ENCODE measurements at places on chromosomes 4 and X.
A peak's percentile ranks its signal among the peaks of the same experiment; 100 is the strongest.

- DNase-seq, result no peak
These were observed 14.0 kb downstream of the APLN start for GRCh38 chrX:129640737-129641136.

GRCh38 chrX:119251386-119251785, 15.3 kb downstream of the PGRMC1 start:
- DNase-seq, result no peak

- no peak for DNase-seq
These were observed 327.0 kb upstream of the DKK2 start for GRCh38 chr4:107363125-107363524.

GRCh38 chrX:1661048-1661921, 46.4 kb downstream of the ASMT start:
- peak; percentile 92 for DNase-seq

DNA sequence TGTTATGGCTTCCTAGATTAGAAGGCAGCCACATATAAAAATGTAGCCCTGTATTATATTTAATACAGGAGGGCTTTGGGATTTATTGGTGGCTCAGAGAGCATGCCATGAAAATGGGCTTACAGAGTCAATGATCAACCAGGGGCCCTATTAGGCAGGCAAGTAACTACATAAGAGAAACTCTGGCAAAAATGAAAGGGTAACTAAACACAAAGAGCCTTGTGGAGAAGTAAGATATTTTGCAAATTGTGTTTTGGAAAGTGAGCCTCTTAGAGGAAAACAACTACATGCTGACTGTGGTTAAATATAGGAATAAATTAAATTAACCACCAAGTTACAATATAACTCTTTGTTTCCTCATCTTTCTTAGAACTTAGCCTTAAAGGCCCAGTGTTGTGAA, 5.5 kb downstream of the SAT1 start:
- DNase-seq, result no peak

GRCh38 chrX:151703487-151703886, 8.2 kb downstream of the PRRG3 start:
- no peak for DNase-seq
